ENCODE measurements at places on chromosomes 5 and 9.

GRCh38 chr9:118276784-118277183 lies 572.6 kb downstream of the TLR4 start:
- no peak for DNase-seq

GRCh38 chr5:149391524-149391923 lies 12.4 kb upstream of the IL17B start:
- DNase-seq = no peak

- DNase-seq = no peak
Measured at GRCh38 chr5:16842896-16843295, 93.2 kb downstream of the MYO10 start.

GRCh38 chr5:1925111-1926070 lies 42.7 kb upstream of the IRX4 start:
- DNase-seq = no peak

DNA sequence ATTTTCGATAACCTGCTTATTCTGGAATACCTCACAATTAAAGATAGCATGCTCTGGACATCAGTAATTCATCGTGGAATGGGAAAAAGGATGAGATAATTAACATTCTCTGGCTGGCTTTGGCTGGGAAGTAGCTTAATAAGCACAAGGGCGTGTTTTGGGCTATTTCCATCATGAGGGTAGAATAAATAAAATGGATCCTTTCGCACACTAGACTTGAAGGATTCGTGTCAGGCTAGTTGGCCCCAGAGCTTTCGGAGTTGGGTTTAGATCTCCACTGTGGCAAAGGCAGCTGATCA lies 151.2 kb upstream of the ADRA1B start:
- no peak for DNase-seq

Data from stimulated activated CD4-positive, alpha-beta T cell treated with anti-CD3 and anti-CD28 coated beads, Interleukin-4, amount 100 ng/mL, for 4 hours (primary cell).